ENCODE measurements at places on chromosomes 1 and 21.

DNA sequence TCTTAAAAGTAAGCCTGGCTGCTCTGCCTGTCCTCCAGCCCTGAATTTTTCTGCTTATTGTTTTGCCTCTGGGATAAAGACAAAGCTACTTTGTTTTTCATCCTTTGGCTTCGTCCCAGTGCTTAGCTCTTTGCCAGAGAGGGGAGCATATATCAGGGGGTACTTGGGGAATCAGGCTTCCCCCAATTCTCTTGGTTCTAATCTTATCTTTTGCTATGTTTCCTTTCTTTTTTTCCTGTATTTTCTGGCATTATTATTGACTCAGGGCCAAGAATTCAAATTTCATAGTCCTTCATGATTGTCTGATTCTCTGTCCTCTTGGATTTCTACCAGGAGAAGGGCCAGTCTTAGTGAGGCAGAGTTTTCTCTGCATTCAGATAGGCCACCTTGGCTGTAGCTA is 51.2 kb downstream of the GIPC2 start:
- no peak for DNase-seq

DNA sequence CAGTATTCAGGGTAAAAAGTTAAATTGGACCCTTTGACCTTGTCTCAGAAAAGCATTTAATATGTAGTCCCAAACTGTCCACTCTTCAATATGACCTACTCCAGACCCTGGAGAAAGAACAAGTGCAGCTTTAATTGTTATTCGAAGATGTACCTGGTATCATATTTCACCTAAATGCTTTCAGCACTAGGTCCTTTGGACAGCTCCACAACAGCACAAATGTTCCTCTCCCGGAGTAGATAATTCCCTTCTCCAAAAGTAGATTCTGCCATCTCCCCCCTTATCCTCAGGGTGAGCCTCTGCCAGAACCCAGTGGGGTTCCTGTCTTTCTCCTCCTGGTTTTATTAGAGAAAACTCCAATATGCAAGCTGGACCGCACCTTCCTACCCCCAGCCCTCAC is 104.5 kb upstream of the AJAP1 start:
- DNase-seq = no peak

- no peak for DNase-seq
Observed at GRCh38 chr1:19222979-19223824, 13.1 kb upstream of the UBR4 start.

DNA sequence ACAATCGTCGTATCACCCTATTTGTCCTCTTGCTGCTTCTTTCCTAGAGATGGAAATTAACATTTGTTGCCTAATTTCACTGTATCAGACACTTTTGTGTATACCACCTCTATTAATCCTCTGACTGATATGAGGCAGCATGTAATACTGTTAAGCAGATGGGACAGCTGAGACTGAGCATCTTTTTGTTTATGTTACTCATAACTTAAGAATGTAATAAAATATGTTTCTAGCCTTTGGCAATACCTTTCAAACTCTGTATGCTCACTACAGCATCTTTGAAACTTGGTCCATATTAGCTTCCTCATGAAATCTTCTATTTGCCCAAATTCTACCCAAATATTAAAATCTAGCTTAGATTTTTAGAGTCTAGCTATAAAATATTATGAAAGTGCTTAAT is 2.3 kb downstream of the OR14K1 start:
- DNase-seq = no peak

DNA sequence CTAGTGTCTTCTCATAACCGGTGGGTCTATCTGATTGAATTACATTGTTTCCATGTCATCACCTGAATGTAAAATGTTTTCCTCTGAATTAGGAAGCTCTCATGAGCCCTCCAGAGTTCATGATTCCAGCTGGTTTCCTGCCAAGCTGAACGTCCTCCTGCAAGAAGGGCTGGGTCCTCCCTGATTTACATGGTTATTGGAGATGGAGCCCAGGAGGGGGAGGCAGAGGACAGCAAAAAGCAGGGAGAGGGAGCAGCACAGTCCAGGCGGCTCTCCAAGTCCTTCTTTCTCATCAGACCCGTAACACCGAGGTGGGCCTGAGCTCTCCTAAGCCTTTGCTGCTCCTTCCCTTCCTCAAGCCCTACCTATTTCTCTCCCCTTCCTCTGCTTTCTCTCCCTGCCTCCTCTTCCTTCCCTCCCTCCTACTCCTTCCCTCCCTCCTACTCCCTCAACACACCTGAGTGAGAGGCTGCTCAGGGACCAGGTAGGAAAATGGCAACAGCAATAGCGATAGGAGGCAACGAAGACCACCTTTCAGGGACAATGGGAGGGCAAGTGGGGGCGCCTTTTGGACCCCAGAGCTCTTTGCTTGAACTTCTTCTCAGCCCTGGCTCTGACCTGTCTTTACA is 265.9 kb downstream of the PRDM2 start:
- no peak for DNase-seq

All from stimulated activated CD8-positive, alpha-beta memory T cell treated with anti-CD3 and anti-CD28 coated beads, Interleukin-7, amount 100 ng/mL, for 1 hour (primary cell).